Testis (tissue), 5 donors: ENCODE measurements at places on chromosomes 2 and 18.

- no peak for DNase-seq
These were observed 83.7 kb downstream of the EN1 start for GRCh38 chr2:118763797-118764196.

GRCh38 chr2:111032721-111033429 lies 87.8 kb upstream of the BCL2L11 start:
- DNase-seq = no peak

DNA sequence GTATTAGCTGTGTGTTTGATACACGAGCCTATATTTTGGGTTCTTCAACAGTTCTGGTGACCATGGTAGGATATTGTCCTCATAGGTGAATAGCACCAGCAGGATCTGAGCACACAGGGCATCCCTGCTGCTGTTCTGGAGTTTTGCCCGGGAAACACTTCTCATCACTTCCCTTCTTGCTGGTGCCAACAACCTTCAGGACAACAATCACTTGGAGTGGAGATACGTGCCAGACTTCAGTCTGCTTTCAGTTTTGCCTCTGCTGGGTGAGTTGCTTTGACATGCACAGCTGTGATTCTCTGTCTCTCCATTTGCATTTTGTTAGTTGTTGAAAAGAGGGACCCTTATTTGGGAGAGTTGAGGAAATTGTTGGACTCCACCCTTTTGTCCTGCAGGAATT lies 1347.2 kb upstream of the DDX18 start:
- no peak for DNase-seq

DNA sequence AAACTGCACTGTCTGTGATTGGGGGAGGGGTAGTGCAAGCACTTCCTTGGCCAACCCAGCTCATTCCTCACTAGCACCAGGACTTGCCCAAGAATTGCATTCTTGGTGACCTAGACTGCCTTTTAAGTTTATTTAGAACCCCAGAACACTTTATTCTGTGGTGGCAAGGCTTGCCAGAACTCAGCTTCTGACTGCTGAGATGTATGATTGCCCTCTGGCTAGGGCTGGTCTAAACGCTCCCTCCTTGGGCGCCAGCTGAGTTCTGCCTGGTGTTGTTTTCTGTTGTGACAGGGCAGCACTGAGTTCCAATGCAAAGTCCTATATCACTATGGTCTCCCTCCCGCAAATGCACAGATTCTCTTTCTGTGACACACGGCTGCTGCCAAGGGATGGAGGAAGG lies 247.7 kb downstream of the ZNF385B start:
- DNase-seq = no peak

DNA sequence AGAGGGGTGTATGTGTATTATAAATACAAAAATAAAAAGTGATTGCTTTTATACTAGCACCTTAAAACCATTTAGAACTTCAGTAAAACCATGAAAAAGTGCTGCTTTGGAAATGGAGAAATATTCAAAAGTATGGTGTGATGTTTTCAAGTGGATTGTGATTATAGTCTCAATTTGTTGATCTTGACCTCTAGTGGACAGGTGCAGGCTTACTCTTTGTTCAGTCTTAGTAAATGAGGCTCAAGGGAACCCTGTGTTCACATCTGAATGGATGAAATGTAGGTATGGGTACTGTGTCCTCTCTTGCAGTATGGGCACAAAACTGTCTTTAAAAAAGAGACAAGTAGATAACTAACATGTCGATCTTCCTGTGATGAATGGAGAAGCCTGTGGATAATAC lies 145.8 kb downstream of the MCFD2 start:
- DNase-seq = no peak

DNA sequence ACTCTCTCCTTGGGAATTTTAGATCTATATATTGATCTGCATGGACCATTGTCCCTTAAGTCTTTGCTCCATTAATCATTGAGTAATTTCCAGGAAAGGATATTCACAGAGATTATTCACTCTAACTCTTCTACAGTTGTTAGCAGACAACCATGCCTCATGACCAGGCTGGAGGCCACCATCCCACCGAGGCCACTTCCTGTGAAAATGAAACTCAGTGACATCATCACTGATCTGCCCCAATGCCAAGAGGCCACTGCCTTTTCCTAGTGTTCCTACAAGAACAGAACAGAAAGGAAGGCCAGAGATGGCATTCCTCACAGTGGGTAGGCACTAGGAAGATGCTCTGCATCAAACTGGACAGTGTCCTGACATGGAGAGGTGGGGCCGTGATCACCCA lies 161.3 kb downstream of the DTNA start:
- no peak for DNase-seq

DNA sequence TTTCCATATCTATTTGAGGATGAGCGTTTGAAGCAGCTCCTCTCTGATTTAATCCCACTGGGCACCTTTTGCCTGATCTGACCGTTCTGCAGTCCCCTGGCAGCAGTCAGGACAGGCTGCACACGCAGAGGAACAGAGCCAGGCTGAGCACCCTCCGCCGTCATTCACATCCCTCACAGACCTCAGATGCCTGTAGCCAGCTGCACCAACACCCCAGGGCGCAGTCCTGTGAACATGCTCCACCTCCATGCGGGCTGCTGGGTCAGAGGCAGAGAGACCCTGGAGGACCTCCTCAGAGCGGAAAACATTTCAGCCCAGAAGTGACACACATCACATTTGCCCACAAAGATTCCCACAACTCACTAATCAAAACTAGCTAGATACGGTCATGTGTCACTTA lies 146.1 kb downstream of the SEPTIN10 start:
- no peak for DNase-seq

- no peak for DNase-seq
These were observed 136.6 kb upstream of the ACAA2 start for GRCh38 chr18:49949951-49950395.

GRCh38 chr18:29077344-29077743 lies 900.4 kb upstream of the CDH2 start:
- no peak for DNase-seq

DNA sequence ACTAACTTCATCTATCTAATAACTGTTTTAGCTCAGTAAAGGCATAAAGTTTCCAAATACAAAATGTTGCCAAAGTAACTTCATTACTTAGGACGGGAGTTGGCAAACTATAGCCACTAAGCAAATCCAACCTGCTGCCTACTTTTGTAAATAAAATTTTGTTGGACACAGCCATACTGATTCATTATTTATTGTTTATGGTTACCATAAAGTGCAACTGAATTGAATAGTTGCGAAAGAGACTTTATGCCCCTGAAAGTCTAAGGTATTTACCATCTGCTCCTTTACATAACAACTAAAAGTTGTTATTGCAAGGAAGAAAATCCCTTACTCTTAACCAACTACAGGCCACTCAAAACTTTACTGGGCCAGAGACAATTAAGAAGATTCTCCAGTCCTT lies 256.7 kb upstream of the RBBP8 start:
- no peak for DNase-seq

DNA sequence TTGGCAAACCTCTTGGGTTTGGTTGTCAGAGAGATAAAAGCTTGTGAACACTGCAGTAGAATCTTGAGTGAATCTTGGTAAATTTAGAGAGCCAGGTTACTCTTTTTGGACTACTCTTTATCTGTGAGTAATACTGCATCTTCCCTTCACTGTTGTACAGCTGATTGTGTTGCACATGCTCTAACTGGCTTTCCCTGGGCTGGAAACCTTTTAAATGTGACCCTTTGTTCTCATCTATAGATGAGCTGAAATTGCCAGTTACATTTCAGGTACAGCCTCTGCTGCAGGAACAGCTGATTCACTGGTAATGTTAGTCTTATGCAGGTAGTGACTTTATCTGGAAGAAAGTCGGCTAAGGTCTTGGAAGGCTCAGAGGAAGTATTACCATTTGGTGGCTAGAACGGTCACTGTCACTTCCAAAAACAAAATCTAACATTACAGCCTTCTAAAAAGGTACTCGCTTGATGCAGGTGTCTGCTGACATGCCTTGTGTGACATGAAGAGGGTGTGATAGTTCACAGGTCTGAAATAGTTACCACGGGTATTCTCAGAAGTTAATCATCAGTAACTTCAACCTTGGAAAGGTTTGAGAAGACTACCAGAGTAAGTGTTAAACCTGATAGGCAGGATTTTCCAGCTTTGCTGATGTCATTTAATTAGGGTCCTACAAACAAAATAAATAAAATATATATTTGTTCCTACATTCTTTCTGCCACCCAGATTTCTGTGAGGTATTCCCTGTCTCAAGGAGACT lies 851.1 kb downstream of the SLC4A3 start:
- DNase-seq = no peak

- no peak for DNase-seq
These were observed 105.6 kb upstream of the CTDP1 start for GRCh38 chr18:79573921-79574491.

DNA sequence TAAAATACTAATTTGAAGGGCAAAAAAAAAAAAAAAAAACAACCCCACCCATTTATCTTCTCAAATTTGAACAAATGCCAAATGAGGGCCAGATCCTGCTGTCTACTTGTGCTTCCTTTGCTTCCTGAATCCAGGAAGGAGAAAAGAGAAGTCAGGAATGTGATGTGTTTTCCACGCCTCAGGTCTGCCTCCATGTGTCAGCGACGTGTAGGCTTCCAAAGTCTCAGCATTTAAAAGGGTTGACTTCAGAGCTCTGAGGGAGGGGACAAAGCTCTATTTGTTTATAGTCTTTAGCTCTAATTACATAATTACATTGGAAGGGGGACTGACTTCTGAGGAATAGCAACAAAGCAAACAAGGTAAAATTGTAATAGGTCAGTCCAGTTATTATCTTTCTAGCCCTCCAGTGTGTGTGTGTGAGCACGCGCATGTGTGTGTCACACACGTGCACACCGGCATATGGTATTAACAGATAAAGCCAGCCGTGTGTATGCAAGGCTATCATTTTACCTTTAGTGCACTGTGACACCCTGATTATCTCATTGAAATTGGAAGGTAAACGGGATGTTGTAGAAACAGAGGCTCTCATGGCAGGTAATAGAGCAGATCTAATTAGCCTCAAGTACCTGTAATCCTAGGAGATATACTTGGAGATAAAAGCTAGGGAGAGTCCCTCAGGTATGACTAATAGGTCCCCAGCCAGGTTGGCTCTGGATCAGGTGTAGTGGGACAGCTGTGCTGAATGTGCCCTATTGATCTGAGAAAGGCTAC lies 911.4 kb upstream of the ZEB2 start:
- no peak for DNase-seq

GRCh38 chr2:68167186-68167585 lies 9.5 kb downstream of the PNO1 start:
- no peak for DNase-seq

GRCh38 chr18:62152844-62153243 lies 34.0 kb downstream of the PIGN start:
- no peak for DNase-seq
